T-helper 2 cell (primary cell): ENCODE measurements at places on chromosomes 12 and 14.
A peak's percentile ranks its signal among the peaks of the same experiment; 100 is the strongest.

- DNase-seq, result no peak
These were observed 37.3 kb upstream of the FERMT2 start for GRCh38 chr14:52988139-52988538.

GRCh38 chr14:91173221-91173670 lies 59.4 kb downstream of the DGLUCY start:
- peak; percentile 71 for DNase-seq

DNA sequence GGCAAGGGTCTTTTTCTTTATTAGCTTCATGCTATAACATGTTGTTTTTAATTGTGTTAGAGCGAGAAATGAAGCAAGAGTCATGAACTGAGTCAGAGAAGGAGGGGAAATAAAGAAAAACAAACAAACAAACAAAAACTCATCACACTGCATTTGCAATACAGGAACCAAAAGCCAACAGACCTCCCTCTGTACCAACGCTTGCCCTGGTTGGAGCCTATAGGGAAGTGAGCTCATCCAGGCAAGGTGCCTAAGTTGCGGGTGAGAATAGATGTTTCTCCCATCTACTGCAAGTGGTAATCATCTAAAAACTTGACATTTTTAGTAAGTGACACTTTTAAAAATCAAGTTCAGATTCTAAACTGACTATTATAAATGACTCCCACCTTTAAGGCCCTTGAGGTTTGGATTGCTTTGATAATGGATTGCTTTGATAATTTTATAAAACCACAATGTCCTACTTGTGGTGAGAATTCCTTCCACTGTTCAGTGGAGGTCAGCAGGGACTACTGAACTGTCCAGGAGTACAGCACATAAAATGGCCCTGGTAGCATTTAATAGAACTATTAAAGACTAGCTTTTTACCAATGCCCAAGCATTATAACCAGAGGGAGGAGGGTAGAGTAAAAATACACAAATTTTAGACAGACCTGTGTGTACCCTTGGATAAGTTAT lies 31.3 kb downstream of the SLC38A1 start:
- no peak for DNase-seq

DNA sequence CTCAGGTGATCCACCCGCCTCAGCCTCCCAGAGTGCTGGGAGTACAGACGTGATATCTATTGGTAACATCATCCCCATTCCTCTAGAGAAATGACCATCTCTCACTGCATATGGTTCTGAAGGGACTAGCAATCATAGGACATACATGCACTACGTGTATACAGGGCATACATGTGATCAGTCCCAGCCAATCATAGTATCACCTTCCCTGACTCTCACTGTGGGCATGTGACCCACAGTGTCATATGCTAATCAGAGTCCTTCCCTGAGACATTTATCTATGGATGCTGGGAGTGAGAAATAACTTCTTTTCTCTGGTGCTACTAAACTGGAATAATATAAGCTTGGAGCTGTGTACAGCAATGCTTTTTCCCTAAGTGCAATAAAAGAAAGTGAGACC lies 12.1 kb upstream of the FBXW8 start:
- no peak for DNase-seq

DNA sequence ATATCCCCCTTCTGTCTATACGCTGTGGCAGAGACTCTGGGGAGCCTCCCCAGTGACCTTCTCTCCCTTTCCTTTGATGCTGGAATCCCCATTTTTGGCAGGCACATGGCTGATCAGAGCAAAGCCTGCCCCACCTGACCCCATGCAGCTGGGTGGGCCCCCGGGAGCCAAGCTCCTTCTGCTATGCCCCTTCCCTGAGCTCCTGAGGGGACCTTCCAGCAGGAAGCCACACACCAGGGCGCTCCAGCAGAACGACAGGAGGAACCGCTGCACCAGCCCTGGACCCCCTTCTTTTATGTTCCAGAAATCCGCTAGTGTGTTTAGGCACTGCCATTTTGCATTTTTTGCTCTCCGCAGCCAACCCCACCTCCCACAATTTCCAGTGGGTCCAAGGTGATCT lies 44.6 kb downstream of the TRAFD1 start:
- no peak for DNase-seq

- DNase-seq, result no peak
These were observed 17.0 kb downstream of the FGD6 start for GRCh38 chr12:95200128-95200894.

DNA sequence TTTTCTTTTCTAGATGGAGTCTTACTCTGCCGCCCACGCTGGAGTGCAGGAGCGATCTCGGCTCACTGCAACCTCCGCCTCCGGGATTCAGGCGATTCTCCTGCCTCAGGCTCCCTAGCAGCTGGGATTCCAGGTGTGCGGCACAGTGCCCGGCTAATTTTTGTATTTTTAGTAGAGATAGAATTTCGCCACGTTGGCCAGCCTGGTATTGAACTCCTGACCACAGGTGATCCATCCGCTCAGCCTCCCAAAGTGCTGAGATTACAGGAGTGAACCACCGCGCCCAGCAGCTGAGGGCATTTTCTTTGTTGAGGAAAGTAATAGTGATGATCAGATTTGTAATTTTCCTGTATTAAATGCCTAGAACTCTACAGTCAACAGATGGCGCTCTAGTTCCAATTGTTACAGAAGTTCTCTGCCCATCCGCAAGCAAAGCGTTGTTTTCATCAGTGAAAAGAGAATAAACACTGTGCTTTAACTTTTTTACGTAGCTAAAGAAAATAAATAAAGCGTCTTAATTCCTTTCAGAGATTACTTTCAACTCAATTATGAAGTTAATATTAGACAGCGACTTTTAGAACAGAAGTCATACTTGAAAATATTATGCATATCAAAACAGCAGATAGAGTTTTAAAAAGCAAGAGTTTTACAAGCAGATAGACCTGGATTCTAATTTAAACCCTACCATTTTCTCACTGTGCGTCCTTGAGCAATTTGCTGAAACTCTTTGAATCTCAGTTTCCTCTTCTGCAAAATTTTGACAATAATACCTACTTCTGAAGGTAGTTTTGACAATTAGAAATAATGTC lies 335.1 kb downstream of the DUSP6 start:
- peak; percentile 24 for DNase-seq

DNA sequence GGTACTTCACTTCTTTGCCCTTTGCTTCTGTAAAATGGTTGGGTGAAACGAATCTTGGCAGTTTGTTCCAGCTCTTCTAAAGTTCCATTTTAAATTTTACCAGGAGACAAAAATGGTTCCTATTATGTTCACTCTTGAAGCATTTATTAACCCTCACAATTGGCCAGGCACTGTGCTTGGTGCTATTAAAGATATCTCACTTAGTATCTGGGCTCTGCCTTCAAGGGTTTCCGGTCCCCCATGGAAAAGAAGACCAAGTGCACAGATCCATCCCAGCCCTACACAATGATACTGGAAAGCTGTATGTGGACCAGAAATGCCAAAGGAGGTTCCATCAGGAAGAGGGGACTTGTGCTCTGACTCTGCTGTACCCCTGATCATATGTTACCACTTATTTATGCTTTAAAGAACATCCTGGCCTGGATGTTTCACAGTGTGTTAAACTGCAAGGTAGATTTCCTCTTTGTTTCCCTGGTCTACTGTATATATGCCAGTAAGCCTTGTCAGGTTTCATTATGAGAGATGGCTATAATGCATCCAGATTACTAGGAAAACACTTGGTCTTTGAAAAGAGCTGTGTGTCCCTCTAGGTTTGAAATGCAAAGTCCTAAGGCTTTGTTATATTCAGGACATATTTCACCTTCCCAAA lies 154.8 kb downstream of the PRKCH start:
- DNase-seq, result no peak

- peak; percentile 29 for DNase-seq
These were observed at the start of gene PAH for GRCh38 chr12:102917026-102917787. Gene PAH (minus strand): TSS chr12:102917244. CDS start chr12:102917130, 114 bp downstream.
